ENCODE measurements at places on chromosomes 2 and 18. TPM values are rescaled to one million over a fixed set of nuclear protein-coding genes. Genes with fewer than 3 reads are reported as not detected.

The SP110 gene
- 0.84 TPM for total RNA-seq

The C2orf78 gene
- not detected for total RNA-seq

The C1QL2 gene
- total RNA-seq = not detected

The TUBA4A gene
- total RNA-seq = 14.9 TPM

The ELMOD3 gene
- 10.3 TPM for total RNA-seq

Data from Caco-2 (cell line).